ENCODE measurements at places on chromosomes 6 and 20. TPM values are rescaled to one million over a fixed set of nuclear protein-coding genes. Genes with fewer than 3 reads are reported as not detected.
A peak's percentile ranks its signal among the peaks of the same experiment; 100 is the strongest.

DNA sequence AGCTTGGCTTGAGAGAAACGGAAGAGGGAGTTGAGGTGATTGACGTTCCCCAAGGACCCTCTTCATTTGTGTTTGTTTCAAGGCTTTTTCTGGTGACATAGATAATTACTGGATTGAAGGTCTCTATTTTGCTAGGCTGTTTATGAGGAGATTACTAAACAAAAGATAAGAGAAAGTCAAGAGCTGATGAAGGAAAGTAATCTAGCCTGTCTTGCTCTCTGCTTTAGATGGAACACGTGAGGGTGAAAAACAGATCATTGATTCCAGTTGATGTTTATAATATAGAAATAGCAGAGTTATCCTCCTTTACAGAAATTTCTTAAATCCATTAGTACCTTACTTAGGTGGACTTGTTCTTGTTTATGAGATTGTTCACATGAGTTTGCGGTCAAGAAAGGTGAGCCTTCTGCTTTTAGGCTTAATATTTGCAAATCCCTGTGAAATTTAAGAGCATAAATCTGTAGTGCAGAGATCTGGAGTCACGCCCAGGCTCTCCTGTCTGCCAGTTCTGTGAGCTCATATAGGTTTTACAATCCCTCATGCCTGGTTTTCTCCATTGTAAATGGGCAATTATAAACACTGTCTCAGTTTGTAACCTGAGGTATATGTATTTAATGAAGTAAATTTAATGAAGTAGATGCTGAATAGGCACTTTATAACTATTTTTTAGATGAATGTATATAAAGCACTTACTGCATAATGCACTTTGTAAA lies 272.8 kb downstream of the NKAIN2 start:
- H3K36me3 ChIP-seq, result peaks cover 2% of the 10 kb centered on the region
- no peaks in the 10 kb centered on the region for H3K27me3 ChIP-seq

PHACTR3 gene
- total RNA-seq, result 22.4 TPM

- H3K36me3 ChIP-seq, result peaks cover 2% of the 10 kb centered on the region
- H3K4me1 ChIP-seq, result no peaks in the 10 kb centered on the region
- H3K4me3 ChIP-seq, result no peak overlapping the region
- no peak overlapping the region for H3K27ac ChIP-seq
Observed at GRCh38 chr6:422433-423054, 31.0 kb downstream of the IRF4 start.

GJA10 gene
- total RNA-seq, result not detected

ARMC12 gene
- total RNA-seq, result 2.7 TPM

RING1 gene
- total RNA-seq, result 61.2 TPM

ULBP2 gene
- total RNA-seq, result 0.30 TPM

PI16 gene
- not detected for total RNA-seq

DNA sequence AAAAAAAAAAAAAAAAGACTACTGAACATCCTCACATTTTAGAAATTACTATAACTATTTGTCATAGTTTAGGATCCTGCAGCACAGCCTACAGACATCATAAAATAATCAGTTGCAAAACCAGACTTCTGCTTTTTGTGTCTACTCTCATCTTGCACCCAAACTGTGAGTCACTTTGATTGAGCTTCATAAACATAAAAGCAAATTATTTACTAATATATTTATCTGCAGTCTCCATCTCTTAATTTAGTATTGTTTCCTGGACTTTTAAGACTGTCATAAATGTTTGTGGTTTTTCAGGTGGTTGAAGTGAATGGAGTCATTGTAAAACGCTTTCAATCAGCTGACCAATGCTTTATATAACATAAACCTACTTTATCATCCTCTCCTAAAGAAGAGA lies 14.8 kb upstream of the CALHM6 start:
- DNase-seq, result no peak
- no peaks in the 10 kb centered on the region for H3K27me3 ChIP-seq
- no peak overlapping the region for H3K27ac ChIP-seq
- no peak overlapping the region for H3K4me3 ChIP-seq

- no peaks in the 10 kb centered on the region for H3K27me3 ChIP-seq
- no peak for DNase-seq
- no peaks in the 10 kb centered on the region for H3K36me3 ChIP-seq
Observed at GRCh38 chr6:150394053-150394898, 25.5 kb downstream of the IYD start.

UNC5CL gene
- 1.6 TPM for total RNA-seq

GRCh38 chr20:37670351-37670791 lies 23.5 kb upstream of the CTNNBL1 start:
- H3K36me3 ChIP-seq, result no peaks in the 10 kb centered on the region
- H3K27me3 ChIP-seq, result peaks cover 21% of the 10 kb centered on the region
- no peak overlapping the region for H3K4me3 ChIP-seq
- H3K4me1 ChIP-seq, result peaks cover 28% of the 10 kb centered on the region
- no peak for DNase-seq
- H3K27ac ChIP-seq, result no peak overlapping the region

- H3K4me3 ChIP-seq, result peak overlapping the region; percentile 42
- H3K4me1 ChIP-seq, result peaks cover 41% of the 10 kb centered on the region
- peaks cover 100% of the 10 kb centered on the region for H3K27me3 ChIP-seq
- no peak for DNase-seq
- no peak overlapping the region for H3K27ac ChIP-seq
Observed at GRCh38 chr20:38730167-38730988, 6.1 kb downstream of the SLC32A1 start.

GRCh38 chr20:23298155-23298554 lies 52.4 kb upstream of the NXT1 start:
- peaks cover 2% of the 10 kb centered on the region for H3K27me3 ChIP-seq
- H3K27ac ChIP-seq, result no peak overlapping the region
- H3K4me3 ChIP-seq, result no peak overlapping the region
- no peaks in the 10 kb centered on the region for H3K36me3 ChIP-seq
- DNase-seq, result no peak
- H3K4me1 ChIP-seq, result peaks cover 9% of the 10 kb centered on the region

DNA sequence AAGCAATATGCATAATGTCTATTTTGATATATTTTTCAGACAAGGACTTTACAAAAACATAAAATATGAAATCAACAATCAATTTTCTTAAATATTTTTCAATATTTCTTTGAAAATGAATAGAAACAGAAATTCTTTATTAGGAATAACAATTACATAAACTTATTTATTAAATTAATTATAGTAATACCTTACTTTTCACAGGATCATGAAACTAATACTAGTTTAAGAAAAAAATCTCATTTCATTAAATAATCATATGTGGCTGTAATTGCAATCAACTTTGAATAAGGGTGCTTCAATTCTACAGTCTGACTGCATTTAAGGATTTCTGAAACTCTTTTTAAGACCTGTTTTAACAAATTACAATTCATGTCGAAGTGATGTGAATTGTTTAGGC lies 26.6 kb downstream of the EPHA7 start:
- no peak overlapping the region for H3K27ac ChIP-seq
- no peak for DNase-seq

- peak overlapping the region; percentile 73 for H3K4me3 ChIP-seq
- no peak overlapping the region for H3K27ac ChIP-seq
- no peaks in the 10 kb centered on the region for H3K36me3 ChIP-seq
- peak; percentile 40 for DNase-seq
- peaks cover 26% of the 10 kb centered on the region for H3K27me3 ChIP-seq
- peaks cover 8% of the 10 kb centered on the region for H3K4me1 ChIP-seq
Observed at GRCh38 chr6:28597217-28597835, 71.6 kb downstream of the GPX5 start.

DNA sequence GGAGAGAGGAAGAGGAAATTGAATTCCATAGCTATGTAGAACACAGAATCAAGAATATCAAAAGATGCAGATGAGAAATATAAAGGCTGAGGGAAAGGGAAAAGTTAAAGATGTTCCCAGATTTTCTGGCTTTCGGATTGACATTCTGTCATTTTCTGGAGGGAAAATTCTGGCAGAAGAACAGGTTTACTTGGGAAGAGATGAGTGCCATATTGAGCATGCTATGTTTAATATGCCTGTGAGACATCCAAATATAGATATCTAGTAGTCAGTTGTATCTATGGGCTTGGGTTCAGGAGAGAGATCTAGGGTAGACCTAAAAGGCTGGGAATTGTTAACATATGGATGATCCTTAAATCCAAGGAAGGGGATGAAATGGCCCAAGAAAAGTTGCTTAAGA lies 181.9 kb upstream of the ARG1 start:
- no peaks in the 10 kb centered on the region for H3K27me3 ChIP-seq
- H3K36me3 ChIP-seq, result peaks cover under 1% of the 10 kb centered on the region
- DNase-seq, result no peak

GRCh38 chr6:148805777-148806176 lies 58.9 kb downstream of the UST start:
- no peak for DNase-seq
- H3K27ac ChIP-seq, result no peak overlapping the region
- H3K27me3 ChIP-seq, result no peaks in the 10 kb centered on the region
- peaks cover 3% of the 10 kb centered on the region for H3K36me3 ChIP-seq
- H3K4me3 ChIP-seq, result no peak overlapping the region

DNA sequence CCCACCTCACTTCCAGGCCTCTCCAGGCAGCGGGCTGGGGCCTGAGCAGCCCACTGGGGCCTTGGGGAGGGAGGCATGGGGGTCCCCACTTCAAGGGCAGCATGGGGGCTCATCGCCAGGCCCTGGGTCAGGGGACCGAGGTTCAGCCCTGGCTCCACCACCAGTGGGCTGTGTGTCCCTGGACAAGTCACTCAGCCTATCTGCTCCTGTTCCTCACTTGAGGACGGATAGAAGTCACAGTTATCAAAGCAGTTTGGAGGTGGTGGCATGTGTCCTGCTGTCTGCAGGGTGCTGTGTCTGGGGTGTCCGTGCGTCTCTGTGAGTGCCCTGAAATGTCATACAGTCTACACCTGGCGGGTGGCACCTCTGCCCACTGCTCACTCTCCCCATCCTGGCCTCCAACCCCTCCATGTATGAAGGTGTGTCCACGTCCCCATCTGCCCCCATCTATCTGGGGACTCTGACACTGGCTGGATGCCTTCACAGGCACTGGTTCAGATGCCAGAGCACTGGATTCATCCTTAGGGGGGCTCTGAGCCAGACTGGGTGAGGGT lies 3.6 kb downstream of the EEF1A2 start:
- peaks cover 40% of the 10 kb centered on the region for H3K27me3 ChIP-seq
- H3K36me3 ChIP-seq, result no peaks in the 10 kb centered on the region
- no peak overlapping the region for H3K4me3 ChIP-seq
- H3K4me1 ChIP-seq, result no peaks in the 10 kb centered on the region

MMP24 gene
- total RNA-seq, result 2.9 TPM

GRCh38 chr6:69232008-69232407 lies 564.8 kb downstream of the LMBRD1 start:
- H3K4me1 ChIP-seq, result peaks cover 13% of the 10 kb centered on the region
- no peak overlapping the region for H3K27ac ChIP-seq
- H3K4me3 ChIP-seq, result no peak overlapping the region
- H3K27me3 ChIP-seq, result peaks cover 36% of the 10 kb centered on the region

GRCh38 chr6:168130168-168130696 lies 51.2 kb upstream of the FRMD1 start:
- H3K27ac ChIP-seq, result no peak overlapping the region
- no peak overlapping the region for H3K4me3 ChIP-seq
- peaks cover 15% of the 10 kb centered on the region for H3K4me1 ChIP-seq
- H3K27me3 ChIP-seq, result peaks cover 25% of the 10 kb centered on the region

DNA sequence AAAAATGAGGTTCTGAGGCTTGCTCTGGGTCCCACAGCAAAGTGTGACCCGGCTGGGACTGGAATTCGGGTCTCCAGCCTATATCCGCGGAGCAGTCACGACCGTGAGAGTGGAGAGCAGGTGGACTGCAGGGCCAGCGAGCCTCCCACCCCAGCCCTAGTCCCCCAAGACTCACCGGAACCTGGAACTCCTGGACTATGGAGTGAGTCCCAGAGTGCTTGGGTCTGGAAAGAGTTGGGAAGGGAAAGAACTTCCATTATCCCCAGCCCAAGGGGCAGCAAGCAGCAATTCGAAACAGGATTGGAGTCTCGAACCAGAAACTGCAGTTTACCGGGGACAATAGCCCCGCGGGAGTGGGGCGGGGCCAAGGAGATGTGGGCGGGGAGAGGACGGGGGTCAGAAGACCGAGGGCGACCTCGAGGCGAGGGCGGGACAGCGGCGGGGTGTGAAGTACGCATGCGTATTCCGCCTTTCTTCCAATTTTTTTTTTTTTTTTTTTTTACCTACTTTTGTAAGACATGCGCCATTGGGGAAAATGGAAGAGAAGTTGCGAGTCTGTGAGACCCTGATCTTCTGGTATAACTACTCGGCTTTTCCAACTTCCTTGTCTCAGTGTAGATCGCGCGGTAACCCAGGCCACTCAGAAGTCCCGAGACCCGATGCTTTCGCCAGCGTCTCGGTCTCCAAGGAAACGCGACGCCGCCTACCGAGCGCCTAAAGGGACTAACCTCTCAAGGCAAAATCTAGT lies at the start of gene C20orf96:
Gene C20orf96, minus strand, starts transcription at position 667 of the 748 bp plus-strand sequence. Its CDS starts 140 bp downstream, at position 527.
- no peaks in the 10 kb centered on the region for H3K27me3 ChIP-seq
- DNase-seq, result peak; percentile 86
- H3K4me3 ChIP-seq, result no peak within 1 kb of the TSS
- H3K4me1 ChIP-seq, result peaks cover 15% of the 10 kb centered on the region
- peaks cover 8% of the 10 kb centered on the region for H3K36me3 ChIP-seq
- peak within 1 kb of the TSS; percentile 93 for H3K27ac ChIP-seq

SLC17A3 gene
- not detected for total RNA-seq

GRCh38 chr20:58407201-58407873 lies 18.3 kb downstream of the VAPB start:
- no peak overlapping the region for H3K4me3 ChIP-seq
- no peak overlapping the region for H3K27ac ChIP-seq
- H3K4me1 ChIP-seq, result peaks cover 39% of the 10 kb centered on the region

DNA sequence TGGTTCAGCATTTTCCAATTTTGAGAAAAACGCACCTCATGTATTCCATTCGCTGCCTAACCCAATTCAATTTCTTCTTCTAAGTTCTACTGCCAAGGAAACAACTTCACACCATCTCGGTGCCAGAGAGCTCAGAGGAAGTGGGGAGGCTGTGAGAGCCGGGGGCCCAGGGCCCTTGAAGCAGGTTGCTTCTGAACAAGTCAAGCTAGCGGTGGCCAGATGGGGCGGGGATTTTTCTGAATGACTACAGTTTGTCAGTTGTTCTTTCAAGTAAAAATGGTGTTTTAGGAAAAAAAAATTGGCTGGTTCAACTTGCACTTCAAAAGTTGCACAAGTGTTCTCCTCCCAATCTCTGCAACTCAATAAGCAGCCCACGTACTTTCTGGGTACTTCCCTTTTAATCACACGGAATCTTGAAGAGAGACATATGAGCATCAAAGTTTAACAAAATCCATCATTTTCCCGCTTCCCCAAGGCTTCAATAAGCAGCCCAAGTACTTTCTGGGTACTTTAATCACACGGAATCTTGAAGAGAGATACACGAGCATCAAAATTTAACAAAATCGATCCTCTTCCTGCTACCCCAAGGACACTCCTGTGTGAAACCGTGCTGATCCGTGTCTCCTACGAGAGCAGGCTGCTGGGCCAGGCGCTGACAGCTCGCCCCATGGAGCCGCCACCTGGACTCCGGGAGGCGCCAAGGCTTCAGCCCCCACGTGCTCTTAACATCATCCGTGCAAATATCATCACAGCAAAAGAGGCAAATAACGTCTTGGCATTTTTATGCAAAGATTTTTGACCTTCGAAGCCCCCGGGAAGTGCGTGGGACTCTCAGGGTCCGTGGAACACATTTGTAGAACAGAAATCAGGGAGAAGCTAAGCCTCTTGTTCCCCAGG lies 186.7 kb upstream of the PDE10A start:
- no peaks in the 10 kb centered on the region for H3K36me3 ChIP-seq
- H3K27ac ChIP-seq, result no peak overlapping the region
- DNase-seq, result no peak
- H3K4me1 ChIP-seq, result peaks cover 37% of the 10 kb centered on the region

GRCh38 chr6:116697480-116697879 lies 16.5 kb downstream of the KPNA5 start:
- no peaks in the 10 kb centered on the region for H3K27me3 ChIP-seq
- no peak overlapping the region for H3K4me3 ChIP-seq
